Fibroblast of villous mesenchyme (primary cell): ENCODE measurements at places on chromosomes 4 and X. TPM values are rescaled to one million over a fixed set of nuclear protein-coding genes. Genes with fewer than 3 reads are reported as not detected.

DNA sequence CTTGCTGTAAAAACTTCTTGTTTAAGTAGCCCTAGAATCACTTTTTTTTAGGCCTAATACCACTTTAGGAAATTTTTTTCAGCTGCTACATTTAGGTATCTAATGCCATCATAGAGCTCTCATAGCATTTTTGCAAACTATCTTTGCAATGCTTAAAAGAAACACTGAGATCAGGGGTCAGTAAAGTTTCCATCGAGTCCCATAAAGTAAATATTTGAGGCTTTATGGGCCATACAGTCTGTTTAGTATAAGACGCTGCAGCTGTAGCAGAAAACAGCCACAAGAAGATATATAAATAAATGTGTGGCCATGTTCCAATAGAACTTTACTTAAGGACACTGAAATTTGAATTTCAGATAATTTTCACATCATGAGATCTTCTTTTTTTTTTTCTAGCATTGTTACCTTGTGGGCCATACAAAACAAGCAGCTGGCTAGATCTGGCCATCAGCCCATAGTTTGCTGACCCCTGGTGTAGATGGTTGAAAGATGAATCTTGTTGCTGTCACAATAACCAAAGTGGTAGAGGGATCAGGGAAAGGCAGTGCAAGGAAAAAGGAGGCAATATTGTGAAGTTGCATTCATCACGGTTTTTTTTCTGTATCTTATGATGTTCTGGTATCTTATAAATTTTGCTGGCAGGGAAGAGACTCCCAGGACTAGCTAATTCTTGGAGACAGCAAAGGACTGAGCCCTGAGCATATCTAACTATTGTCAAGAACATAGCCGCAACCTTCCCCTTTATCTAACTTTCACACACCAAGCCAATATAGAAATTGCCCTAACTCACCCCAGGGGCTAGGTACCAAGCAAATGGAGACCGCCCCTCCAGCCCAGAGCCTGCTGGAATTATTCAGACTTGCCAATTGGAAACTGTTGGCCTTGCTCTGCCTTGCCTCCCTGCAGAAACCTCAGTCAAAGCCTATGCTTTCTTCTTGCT is 46.6 kb downstream of the RASGEF1B start:
- DNase-seq: peak; percentile 41

- no peak for DNase-seq
These were observed 99.7 kb downstream of the PDS5A start for GRCh38 chr4:39877971-39878370.

GRCh38 chrX:55107911-55108310 is 19.1 kb downstream of the PAGE2 start:
- DNase-seq: no peak

GRCh38 chr4:23878912-23879732 is 10.7 kb downstream of the PPARGC1A start:
- DNase-seq: peak; percentile 56

DNA sequence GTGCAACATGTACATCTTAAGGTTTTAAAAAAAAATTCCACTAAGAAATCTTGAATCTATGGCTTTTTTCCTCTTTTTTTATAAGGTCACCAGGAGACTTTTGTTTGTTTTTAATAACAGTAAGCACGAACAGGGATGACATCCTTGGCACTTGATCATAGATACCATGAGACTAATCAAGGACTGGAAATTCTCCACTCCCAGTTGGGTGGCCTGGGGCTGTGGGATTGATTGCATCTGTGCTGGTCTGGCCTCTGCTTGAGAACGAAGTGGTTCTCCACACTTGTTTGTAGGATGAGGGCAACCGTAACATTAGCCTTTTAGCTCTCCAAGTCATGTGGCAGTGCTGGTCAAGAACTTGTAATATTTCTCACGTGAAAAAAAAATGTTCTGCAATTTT is 35.4 kb downstream of the SNX25 start:
- DNase-seq: peak; percentile 36

- peak; percentile 42 for DNase-seq
These were observed 62.3 kb upstream of the LNX1 start for GRCh38 chr4:53653484-53654053.

- DNase-seq: peak; percentile 3
These were observed 102.8 kb upstream of the OR13H1 start for GRCh38 chrX:131441033-131441432.

The CFI gene
- 17.3 and 18.4 TPM in 2 replicates for total RNA-seq

The ZFP42 gene
- under 0.01 TPM in 1 of 2 replicates, not detected in the other for total RNA-seq

The C4orf51 gene
- not detected in 2 replicates for total RNA-seq
